ENCODE measurements at places on chromosomes 4 and X.

DNA sequence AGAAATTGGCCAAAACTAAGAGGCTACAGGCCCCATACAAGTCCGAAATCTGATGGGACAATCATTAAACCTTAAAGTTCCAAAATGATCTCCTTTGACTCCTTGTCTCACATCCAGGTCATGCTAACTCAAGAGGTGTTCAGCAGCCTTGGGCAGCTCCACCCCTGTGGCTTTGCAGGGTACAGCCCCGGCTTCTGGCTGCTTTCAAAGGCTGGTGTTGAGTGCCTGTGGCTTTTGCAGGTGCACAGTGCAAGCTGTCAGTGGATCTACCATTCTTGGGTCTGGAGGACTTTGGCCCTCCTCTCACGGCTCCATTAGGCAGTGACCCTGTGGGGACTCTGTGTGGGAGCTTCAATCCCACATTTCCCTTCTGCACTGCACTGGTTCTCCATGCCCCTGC lies 329.1 kb upstream of the MAD2L1 start:
- DNase-seq = no peak

DNA sequence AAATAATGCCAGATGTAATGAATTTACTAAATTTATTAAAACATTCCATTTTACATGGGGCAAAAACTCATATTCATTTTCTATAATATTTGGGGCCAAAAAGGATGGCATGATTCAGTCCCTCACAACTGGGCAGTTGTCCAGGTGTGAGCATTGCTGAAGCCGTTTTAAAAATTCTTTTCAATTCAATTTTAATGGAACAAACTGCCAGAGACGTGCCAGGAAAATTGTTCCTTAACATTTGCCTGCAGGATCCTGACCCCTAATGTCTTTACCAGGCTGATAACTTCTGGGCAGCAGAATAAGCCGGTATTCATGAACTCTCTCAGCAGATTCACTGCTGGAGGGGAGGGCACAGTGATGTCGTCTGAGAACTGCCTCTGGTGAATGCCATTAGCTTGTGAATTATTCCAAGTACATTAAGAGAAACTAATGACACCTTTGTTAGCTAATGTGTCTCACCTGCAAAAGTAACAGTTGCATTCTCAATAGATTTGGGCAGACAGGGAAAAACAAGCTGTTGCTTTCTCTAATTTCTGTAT lies 1445.1 kb upstream of the TENM3 start:
- no peak for DNase-seq

- peak; percentile 30 for DNase-seq
These were observed 188.5 kb upstream of the FTHL17 start for GRCh38 chrX:31260351-31260750.

DNA sequence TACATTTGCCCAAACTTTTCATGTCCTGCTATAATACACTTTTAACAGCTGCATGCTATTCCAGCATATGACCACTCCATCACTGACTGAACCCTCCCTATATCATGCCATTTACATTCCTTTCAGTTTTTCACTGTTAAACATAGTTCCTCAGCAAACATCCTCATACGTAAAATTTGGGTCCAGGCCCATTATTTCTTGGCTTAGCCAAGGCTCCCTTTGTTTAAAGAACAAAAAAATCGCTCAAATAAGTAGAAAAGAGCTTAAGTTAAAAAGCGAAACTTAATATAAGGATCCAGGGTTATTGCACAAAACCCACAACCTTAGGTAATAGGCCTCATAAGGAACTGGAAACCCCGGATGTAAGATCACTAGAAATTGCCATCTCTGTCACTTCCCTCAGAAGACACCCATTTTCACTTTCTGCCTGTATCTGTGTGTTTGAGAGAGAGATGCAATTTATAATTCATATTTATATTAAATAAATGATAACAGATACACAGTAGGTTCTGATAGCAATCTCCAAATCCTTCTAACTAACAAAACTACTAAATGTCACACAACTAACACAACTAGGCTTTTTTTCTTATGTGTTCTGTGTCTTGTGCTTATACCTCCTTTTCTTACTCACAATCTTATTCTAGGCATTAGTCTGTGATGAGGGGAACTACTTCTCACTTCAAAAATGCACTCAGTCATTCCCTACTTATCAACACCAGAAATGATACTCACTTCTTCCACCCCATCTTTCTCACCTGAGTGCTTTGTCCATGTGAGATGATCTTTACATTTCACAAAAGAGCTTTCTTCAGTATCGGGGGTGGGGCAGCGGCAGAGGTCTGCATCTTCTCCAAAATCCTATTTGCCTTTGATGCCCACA lies 59.9 kb upstream of the FAM241A start:
- DNase-seq = no peak

GRCh38 chr4:7526929-7527535 lies 92.3 kb upstream of the PSAPL1 start:
- no peak for DNase-seq

DNA sequence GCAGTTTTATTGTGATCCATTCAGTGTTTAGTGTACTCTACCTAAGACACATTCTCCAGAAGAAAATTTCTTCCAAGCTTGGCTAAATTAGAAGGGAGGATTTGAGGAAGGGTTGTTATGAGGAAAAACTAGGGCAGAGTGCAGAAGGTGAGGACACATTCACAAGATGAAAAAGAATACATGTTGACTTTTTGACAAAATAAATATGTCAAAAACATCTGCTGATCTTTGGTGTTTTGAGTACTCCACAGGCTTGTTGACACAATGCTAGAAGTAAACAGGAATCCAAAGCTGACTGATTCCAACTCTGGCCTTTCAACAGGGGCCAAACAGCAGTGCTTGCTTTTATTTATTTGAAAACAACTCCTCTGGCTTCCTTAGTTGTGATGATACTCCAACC lies 125.8 kb upstream of the SLC7A11 start:
- no peak for DNase-seq

GRCh38 chr4:4578981-4579380 lies 37.1 kb upstream of the STX18 start:
- no peak for DNase-seq

GRCh38 chrX:153470411-153471363 lies at the start of gene HAUS7:
HAUS7 (minus strand) TSS chrX:153470576; CDS start chrX:153470557, 19 bp downstream.
- DNase-seq = peak; percentile 77

DNA sequence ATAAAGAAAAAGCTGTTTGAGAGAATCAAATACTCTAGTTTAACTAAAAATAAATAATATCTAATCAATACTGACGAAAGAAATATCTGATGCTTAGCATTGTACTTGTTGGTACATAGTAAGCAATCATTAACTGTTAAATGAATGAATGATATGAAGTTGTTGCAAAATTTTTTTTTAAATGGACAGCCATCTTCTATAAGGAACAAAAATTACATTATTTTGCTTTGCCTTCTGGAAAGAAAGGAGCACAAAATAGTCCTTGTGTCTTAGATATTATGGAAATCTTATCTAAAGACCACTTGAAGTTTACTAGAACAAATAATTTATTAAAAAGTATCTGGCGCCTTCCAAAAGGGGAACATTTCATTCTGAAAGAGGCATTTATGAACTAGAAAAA lies 4.5 kb downstream of the NFKB1 start:
- DNase-seq = no peak

DNA sequence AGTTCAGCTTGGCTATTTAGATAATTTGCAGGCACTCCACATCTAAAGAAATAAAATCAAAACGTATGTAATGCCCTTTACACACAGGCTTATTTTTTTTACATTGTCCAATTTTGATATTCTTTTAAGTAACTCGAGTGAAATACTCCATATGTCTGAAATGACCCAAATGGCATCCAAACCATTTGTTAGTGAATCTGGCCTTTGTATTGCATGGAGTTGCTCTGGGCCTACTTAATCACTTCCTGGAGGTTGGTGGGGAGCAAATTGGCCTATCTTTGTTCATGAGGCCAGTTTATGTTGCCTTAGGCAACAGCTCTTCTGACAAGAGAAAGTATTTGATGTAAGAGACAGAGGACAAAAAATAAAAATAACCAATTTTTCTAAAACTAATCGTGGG lies 47.6 kb upstream of the TMEM131L start:
- no peak for DNase-seq

GRCh38 chr4:70754470-70754869 lies 32.7 kb downstream of the RUFY3 start:
- DNase-seq = no peak

- DNase-seq = no peak
These were observed 196.9 kb downstream of the ANKRD50 start for GRCh38 chr4:124515591-124515990.

DNA sequence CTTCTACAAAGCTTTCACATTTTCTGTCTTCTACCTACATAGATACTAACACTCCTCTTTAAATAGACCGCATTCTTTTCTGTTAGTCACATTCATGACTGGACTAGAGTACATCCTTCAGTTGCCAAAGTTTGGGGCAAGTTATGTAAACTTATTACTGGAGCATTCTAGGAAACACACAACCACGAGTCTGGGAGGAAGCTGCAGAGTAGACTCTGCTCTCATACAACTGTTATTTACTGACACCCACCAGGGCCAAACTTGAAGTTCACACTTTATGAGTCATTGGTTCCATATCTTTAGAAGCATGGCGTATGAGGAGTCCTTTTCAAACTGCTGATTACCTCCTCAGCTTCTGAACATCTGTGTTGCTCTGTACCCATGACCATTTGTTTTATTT lies 87.0 kb downstream of the RNF150 start:
- peak; percentile 98 for DNase-seq

DNA sequence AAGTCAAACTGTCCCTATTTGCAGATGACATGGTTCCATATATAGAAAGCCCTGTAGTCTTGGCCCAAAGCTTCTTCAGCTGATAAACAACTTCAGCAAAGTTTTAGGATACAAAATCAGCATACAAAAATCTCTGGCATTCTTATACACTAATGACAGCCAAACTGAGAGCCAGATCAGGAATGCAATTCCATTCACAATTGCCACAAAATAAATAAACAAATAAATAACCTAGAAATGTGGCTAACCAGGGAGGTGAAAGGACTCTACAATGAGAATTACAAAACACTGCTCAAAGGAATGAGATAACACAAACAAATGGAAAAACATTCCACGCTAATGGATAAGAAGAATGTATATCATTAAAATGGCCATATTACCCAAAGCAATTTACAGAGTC lies 52.9 kb upstream of the CXCL8 start:
- DNase-seq = no peak

DNA sequence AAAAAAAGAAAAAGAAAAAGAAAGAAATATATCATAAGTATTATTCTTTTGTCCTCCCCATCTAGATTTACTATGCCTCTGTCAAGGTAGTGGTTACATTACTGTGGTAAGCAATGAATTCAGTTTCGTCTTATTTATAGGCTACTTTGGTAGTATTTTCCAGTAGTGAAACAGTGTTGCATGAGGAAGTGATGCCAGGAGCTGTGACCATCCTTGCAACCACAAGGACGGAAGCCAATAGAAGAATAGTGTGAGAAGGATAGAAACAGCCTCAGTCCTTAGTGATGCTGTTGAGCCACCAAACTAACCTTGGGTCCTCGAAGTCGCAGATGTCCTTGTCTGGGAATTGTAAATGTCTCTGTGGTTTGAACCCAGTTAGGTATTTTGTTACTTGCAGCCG lies 328.5 kb downstream of the PPP3CA start:
- no peak for DNase-seq

DNA sequence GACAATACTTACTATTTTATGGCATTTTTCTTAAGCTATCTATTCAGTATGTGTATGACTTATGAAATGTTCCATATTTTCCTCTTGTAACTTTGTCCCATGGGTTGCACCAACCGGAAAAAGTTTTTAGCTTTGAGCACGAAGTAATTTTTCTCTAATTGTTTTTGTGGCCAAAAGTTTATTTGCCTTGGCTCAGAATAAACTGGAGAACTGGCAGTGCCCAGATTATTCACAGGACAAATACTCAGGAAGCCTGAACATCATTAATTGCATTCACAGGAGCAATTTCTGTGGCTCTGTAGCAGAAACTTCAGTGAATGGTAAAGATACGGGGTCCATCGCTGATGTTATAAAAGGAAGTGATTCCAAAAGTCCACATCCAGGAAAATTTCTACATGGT lies 184.5 kb downstream of the ARHGAP10 start:
- no peak for DNase-seq

DNA sequence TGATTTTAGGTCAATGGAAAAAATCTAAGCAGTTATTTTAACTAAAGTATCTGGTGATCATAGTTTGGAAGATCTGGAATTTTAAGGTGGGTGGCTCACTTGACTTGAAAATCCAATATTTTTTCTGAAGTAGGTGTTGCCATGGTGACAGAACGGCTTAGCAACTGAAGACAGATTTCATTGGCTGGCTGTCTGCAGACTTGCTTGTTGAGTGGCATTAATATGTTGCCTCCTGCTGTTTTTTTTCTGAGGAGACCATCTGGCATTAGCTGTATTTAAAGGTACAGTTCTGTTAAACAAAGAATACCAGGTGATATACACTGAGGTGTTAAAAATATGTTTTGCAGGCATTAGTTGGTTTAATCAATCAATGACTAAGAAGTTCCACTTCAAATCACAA lies 19.8 kb downstream of the CPE start:
- DNase-seq = peak; percentile 76

DNA sequence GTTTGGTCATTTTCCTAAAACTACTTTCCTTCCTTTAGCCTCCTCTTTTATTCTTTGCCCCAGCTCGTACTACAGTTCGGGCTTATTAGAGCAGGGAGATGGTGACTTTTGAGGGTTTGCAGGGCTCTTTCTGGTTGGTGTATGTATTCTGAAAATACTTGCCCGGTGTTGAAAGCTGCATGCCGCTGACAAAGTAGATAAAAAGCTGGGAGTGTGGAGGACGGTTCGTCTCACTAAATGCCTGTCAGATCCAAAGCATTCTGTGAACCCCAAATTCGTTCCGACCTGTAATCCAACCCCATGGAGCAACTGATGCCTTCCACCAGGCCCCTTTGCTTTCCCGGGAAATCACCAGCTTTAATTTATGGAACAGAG lies 19.2 kb downstream of the TRIM2 start:
- no peak for DNase-seq

GRCh38 chr4:69881173-69881773 lies 21.3 kb upstream of the SULT1E1 start:
- DNase-seq = peak; percentile 46

DNA sequence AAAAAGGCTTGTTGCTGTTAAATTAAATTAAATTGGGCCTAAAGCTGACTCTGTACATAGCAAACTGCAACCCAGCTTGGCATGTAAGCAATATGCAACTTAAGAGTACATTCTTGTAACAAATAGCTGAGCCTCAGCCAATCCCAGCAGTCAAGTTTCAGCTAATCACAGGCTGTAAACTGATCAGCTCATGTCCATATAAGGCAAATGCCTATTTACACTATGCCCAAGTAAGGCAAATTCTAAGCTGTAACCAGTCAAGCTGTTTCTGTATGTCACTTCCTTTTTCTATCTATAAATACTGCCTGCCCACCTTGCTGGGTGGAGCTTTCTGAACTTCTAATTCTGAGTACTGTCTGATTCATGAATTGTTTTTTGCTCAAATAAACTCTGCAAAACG lies 429.1 kb upstream of the FTHL17 start:
- DNase-seq = peak; percentile 29
